ENCODE measurements at places on chromosomes 6 and 20. TPM values are rescaled to one million over a fixed set of nuclear protein-coding genes. Genes with fewer than 3 reads are reported as not detected.

GRCh38 chr6:97630604-97631003 lies 347.6 kb upstream of the MMS22L start:
- no peak for ATAC-seq

GRCh38 chr6:37011656-37012378 lies 6.4 kb downstream of the FGD2 start:
- no peak for ATAC-seq

- no peak for ATAC-seq
These were observed 84.3 kb downstream of the THBS2 start for GRCh38 chr6:169169375-169169774.

Gene ANKRD66
- total RNA-seq: 0.65 TPM

GRCh38 chr20:58297394-58297793 lies 12.1 kb upstream of the RAB22A start:
- ATAC-seq: no peak

DNA sequence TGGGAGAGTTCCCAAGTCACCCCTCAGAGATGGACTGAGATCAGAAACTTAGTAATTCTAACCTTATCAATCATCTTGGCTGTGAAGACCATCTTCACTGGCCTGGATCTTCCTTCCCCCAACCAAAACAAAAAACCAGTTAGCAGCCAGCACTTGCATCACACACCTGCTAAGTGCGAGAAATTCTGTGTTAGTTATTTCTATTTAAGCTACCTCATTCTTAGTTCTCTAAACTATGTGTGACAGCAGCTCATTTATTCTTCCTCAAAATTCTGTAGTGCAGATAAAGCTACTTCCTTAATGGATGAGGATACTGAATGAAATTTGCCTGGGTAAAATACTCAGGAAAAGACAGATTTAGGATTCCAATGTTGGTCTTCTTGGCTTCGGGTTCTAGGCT lies 18.2 kb upstream of the TAGAP start:
- no peak for ATAC-seq

DNA sequence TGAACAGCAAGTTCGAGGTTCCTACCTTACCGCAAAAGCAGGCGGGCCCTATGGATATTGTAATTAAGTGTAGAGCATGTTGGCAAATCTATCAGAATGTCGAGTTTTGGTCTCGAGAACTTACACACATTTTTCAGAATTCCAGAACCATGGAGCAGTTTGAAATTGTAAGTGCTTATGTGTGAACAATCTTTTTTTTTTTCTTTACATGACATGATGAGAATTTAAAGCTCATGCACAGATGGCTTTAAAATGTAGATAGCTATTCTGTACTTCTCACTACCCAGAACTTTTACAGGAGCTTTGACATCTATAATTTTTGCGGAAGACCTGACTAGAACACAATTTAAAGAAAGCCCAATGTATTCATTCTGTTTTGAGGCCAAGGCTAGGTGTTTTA lies 117.8 kb upstream of the RSPO3 start:
- ATAC-seq: no peak

Gene ESR1
- 1.00 TPM for total RNA-seq

DNA sequence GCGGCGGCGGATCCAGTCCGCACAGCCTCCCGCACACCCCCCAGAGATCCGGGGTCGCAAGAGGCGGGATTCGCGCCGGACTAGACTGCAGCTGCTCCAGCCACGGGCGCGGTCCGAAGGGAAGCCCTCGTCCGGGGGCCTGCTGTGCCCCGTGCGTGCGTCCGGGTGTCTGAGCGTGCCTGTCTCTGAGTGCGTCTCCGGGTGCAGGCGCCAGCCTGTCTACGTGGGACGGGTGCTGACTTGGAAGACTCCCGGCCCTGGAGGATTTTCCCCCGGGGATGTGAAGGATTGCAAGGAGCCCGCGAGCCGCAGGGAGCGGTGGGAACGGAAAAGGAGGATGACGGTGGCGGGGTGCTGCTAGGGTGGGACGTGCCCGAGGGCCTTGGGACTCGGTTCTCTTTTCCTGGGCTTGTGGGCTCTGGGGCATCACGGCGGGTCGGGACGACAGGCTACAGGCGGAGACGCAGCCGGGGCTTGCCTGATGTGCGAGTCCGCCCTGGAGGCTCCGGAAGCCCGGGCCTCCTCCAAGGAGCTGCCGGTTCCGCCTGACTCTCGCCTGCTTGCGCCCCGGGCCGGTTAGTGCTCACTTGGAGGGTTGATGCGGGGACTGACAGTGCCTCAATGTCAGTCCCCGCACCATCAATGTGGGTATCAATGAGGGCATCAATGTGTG lies 5.7 kb downstream of the MAFB start:
- no peak for ATAC-seq

DNA sequence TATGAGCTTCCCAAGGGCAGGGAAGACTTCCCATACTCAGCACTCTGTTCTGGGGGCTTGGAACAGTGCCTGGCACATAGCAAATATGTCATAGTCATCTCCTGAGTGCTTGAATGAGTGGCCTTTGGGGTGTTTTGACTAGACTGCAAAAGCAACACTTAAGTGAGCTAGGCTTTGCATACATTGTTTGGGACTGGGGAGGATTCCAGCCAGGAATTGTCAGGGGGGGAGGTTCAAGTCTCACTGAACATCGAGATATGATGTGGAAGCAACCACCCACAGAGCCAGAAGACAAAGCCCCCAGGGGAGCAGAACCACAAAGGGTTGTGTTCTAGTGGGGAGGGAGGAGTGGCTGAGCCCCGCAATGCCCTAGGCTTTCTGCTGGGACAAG lies 98.4 kb downstream of the SYCP2 start:
- ATAC-seq: no peak

- ATAC-seq: no peak
These were observed 581.1 kb upstream of the CITED2 start for GRCh38 chr6:139955366-139956155.

GRCh38 chr20:32523613-32524213 lies 61.4 kb downstream of the NOL4L start:
- ATAC-seq: no peak

Gene SESN1
- 41.6 TPM for total RNA-seq

- peak; percentile 83 for ATAC-seq
These were observed 41.9 kb upstream of the NOL4L start for GRCh38 chr20:32626859-32627636.

DNA sequence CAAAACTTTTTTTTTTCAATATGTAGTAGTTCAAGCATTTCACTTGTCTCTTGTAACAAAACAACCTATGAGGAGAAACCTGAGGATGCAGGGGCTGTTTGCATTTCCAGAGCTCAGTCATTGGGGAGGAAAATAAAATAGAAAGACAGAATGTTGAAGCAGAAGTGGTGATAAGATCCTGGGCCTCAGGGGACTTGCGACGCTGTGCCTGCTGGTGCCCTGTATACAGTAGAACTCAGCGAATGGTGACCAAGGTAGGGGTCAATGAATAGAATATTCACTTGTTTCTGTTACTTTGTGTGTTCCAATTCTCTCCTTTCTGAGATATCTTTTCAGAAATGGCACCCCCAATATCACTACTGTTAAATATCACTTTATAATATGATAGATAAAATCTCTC lies 271.6 kb downstream of the FARS2 start:
- no peak for ATAC-seq

Gene IL17A
- not detected for total RNA-seq

DNA sequence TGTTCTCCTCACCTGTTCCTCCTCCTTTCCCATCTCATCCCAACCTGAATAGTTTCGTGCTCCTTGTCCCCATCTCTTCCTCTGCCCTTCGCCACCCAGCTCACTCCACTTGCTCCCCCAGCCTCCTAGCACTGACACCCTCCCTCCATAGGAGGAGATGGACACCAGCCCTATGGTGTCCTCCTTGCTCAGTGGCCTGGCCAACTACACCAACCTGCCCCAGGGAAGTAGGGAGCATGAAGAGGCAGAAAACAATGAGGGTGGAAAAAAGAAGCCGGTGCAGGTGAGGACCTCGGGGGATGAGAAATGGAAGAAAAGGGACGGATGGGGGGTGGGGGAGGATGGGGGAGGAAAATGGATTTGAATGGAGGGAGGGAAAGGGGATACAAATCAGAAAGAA lies 6.2 kb downstream of the SLC12A5 start:
- no peak for ATAC-seq

Gene MOG
- total RNA-seq: 0.27 TPM

GRCh38 chr6:81966968-81967367 lies 214.5 kb upstream of the TENT5A start:
- ATAC-seq: no peak

Gene NECAB3
- total RNA-seq: 17.4 TPM

DNA sequence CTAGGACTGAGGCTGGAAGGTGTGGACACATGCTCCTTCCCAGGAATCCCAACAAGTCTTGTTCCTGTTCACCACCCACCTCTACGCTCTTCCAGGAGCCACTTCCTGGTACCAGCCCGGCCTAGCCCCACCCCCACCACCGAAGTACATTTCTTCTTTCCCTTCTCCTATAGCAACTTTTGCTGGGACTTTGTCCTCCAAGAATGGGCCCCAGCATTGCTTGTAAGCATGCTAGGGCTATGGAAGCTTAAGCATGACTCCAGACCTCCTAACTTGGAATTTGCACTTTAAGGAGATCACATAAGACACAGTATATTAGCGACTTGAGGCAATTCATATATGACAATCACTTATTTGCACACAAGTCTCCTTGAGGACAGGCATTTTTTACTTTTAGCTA lies 462.0 kb upstream of the ARID1B start:
- no peak for ATAC-seq

Gene FERMT1
- 2.8 TPM for total RNA-seq

DNA sequence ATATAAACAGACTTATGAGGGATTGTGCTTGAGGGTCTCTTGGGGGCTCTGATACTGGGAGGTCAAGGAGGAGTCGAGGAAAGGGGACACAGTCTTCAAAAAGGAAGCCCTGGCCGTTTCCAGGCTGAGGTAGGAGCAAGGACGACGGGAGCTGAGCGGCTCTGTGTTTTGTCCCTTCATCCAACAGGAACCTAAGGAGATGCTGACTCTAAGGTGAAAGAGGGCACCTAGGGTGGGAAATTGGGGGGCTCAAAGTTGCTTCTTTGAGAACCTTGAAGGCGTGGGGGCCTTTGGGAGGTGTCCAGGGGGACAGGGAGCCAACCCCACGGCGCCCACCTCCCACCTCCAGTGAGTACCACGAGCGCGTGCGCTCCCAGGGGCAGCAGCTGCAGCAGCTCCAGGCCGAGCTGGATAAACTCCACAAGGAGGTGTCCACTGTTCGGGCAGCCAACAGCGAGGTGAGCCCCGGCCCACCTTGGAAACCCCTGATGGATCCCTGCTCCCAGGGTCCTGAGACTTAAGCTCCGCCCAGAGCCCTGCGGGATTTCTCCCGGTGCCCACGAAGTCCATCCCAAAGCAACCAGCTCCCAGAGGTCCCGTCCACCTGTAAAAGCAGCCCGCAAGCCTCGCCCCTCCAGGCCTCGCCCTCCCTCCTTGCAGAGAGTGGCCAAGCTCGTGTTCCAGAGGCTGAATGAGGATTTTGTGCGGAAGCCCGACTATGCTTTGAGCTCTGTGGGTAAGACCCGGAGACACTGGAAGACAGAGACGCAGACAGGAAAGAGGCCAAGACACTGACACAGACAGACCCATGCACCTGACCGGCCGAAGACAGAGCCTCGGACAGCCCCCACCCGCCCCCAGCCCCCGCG lies 2.9 kb downstream of the SPAG4 start:
- no peak for ATAC-seq

DNA sequence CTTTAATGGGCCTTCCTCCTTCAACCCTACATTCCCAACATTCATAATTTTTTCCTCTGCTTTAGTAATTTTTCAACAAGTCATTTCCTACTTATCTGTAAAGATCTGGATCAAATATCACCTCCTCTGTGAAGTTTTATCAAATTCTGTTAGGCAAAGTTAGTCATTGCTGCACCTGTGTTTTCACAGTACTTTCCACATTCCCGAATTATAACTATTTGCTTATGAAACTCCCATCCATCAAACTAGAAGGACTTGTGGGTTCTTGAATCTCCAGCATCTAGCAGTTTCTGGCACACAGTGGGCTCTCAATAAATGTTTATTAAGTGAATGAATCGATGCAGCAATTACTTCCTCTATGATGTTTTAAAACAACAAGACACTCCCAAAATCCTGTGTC lies 257.6 kb downstream of the HDGFL1 start:
- ATAC-seq: no peak

Gene DUSP15
- total RNA-seq: 17.8 TPM

- no peak for ATAC-seq
These were observed 66.9 kb downstream of the ZBTB2 start for GRCh38 chr6:151324488-151324825.

DNA sequence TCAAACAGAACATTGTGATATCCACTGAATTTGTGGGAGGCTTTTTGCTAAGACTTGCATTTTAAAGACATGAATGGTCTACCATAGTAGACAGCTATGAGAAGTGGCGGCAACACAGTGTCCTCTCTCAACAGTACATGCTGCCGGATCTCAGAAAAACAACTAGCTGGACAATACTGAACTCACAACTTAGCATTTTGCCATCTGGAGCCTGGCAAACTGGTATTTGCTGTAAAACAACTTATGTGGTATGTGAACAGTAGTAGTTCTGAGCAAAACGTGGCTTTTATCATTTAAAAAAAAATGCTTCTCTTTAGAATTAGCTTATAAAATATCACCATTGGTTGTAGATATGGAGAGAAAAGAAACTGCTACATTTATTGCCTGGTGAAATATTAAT lies 3.3 kb upstream of the PXDC1 start:
- ATAC-seq: no peak

- ATAC-seq: no peak
These were observed 19.4 kb upstream of the MRGBP start for GRCh38 chr20:62776692-62777527.
